ENCODE measurements at places on chromosomes 11 and 22.

GRCh38 chr22:29503811-29504372, 23.9 kb downstream of the NEFH start:
- DNase-seq = no peak

DNA sequence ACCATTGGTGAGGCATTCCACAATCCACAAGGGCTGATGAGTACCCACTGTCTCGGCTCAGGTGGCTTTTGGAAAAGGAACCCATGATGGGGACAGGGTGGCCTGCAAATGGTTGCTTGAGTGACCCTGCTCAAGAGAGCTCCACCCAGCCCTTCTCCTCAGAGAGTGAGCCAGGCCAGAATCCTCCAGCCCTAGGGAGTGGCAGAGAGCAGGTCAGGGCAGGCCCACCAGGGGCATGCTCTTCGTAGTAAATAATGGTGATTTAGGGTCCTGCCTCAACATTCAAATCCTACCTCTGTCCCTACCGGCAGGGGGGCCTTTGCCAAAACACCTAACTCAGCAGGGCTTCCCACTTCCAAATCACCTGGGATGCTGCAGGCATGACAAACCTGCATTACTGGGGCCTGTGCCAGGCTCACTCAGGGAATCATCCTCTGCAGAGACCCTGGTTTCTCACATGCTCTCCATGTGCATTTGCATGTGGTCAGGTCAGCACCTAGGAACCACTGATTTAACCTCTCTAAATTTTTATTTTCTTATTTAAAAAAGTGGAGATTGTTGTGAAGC, 17.3 kb upstream of the TP53I11 start:
- no peak for DNase-seq

- DNase-seq = no peak
These were observed 33.5 kb downstream of the PDE3B start for GRCh38 chr11:14677146-14677545.

GRCh38 chr11:748007-748359, 719 bp downstream of the TALDO1 start:
- no peak for DNase-seq

DNA sequence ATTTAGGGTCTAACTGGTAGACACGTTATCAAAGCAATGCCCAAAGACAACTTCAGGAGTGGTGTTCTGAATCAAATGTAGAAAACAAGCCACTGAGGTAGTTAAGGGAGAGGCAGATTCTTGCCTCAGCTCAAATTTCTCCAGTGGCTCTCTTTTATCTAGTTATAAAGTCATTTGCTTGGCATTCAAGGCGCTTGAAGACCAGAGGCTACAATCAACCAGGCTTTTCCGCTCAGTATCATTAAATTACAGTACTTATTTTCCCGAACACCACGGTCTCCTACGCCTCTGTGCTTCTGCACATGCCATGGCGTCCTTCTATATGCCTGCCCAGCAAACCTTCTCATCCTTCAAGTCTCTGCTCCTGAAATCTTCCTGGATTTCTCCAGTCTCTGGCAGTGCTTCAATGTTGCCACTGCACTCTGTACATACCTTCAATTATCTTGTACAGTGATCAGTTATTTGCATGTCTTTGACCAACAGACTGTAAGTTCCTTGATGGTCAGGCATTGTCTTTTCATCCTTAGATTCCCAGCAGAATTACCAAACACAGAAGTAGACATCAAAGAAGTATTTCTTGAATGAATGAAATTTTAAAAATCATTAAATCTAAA, 1.4 kb downstream of the POGLUT3 start:
- DNase-seq = no peak

DNA sequence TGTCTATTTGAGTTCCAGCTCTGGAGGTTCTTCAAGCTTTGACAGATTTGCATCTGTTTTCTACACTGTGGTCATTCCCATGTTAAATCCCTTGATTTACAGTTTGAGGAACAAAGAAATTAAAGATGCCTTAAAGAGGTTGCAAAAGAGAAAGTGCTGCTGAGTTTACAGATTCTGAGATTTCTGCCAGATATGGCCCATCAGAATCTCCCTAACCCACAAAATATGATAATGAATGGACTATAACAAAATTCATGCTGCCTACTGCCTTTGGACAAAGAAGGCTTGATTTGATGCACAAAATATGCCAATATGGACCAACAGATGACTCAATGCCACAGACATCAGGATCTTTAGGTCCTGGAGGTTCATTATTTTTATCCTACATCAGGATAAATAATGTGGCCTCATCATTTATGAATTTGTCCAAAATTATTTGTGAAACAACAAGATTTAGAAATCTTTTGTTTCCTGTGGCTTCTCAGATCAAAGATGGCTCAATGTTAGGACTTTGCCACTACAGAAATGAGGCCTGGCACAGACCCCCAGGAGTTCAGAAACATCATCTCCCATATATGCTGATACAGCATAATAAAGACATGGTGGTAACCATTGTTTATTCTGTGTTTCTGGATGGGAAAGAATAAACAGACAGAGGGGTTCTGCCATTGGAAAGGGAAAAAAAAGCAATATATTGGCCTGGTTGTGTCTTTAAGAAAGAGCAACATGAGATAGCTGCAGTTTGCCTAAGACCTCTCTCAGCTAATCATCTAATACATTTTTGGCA, 6.7 kb downstream of the OR5AN1 start:
- no peak for DNase-seq

Measured in NCI-H1048 (cell line).